ENCODE measurements at places on chromosomes 2 and 18. TPM values are rescaled to one million over a fixed set of nuclear protein-coding genes. Genes with fewer than 3 reads are reported as not detected.
A peak's percentile ranks its signal among the peaks of the same experiment; 100 is the strongest.

DNA sequence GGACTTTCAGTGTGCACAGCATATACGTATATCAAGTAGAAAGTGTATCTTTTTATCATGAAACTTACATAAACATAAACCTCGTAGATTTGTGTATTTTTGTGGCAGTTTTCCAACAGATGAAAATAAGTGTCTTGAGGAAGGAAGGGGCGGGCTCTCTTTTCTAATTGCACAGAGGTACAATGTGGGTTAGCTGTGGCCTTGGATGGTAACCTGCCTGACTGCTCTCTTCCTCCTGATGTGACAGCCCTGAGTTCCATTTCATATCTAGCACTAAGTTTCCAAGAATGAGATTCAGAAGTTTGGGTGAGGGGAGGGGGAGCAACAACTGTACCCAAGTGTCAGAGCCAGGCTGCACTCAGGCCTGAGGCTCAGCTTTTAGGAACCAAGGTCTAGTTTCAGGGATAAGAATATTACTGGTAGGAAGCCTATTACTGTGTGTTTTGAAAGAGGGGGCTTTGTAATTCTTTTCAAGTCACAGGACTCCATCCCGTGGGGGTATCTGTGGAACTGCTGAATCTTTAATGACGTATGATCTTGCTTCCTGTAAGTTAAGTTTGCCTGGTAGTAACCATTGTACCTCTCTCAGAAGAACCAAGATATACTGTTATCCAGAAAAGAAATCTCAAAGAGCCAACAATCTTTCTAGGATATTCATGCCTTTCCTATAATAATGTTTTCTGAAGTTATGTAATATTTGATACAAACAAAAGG, 483.7 kb downstream of the PTPRM start:
- DNase-seq, result no peak

- no peak for DNase-seq
Observed at GRCh38 chr18:64100116-64100922, 48.6 kb downstream of the LINC00305 start.

Gene XPO1
- 122 TPM for total RNA-seq

Gene XDH
- not detected for total RNA-seq

DNA sequence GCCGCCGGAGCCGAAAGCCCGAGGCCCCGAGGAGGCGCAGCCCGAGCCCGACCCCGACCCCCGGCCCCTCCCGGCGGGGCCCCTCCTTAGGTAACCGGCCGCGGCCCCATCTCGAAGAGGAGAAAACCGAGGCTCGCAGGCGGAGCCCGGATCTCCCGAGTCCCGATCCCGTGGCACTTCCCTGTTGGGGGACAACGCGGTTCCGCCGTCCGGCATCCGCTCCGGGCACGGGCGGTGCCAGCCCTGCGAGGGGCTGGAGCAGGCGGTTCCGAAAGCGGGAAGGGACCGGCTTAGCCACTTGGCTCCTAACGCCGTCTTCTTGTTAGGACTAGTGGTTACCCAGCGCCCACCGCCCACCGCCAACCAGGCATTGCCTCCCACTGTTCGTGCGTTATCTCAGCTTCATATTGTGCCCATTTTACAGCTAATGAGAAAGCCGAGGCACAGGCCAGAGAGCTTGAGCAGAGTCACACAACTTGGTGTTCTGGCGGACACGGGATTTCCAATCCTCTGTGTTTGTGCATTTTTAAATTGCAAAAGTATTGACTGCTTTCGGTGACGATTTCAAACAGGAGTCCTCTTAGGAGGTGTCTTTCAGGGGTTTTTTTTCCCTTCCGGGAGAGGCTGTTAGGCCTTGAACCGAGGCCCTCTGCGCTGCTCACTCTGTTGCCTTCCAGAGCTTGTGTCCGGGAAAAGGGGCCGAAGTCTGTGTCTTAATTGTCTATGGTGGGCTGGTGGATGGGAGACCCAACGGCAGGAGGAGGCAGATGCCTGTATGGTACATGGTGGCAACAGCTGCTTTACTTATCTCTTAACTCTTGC, 562 bp downstream of the CENPA start:
- no peak for DNase-seq

DNA sequence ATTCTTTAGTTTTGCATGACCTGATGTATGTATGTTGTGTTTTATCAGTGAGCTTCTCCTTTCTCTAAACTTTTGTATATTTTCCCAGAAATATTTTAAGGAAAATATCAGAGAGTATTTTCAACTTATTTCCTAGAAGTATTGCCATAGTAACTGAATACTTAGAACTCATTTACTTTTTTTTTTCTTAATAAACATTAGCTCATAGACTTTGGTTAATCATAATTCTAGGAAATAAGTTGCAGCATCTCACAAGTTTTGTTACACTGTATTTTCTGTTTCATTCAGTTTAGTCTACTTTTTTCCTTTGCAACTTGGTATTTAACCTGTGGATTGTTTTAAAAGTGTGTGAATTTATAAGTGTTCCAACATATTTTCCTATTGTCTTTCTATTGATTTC, 27.5 kb downstream of the SMCHD1 start:
- DNase-seq, result no peak

Gene NT5C1B
- not detected for total RNA-seq

DNA sequence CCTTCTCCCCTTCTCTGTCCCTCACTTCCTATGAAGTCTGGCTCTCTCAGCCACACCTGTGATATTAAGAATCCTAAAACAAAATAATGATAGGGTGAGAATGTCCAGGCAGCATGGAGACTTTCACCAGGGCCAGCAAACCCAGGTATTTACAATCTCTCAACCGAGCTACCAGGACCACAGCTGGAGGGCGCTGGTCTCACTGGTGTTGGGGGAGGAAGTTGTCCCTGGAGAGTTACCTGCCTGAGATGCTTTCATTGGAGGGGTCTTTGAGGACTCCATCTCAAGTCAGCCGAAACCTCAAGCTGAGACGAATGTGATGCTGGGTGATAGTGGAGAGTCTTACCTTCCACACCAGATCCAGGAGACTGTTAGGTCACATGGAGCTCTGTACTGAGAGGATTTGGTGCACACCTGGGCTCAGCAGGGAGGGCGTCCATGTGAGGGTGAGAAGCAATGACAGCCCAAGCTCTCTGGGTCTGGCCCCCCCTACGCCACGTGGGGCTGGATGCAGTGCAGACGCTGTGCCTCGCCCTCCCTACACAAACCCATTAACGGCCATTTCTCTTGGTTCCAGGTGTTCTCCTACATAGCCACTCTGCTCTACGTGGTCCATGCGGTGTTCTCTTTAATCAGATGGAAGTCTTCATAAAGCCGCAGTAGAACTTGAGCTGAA, 27.4 kb downstream of the MAL start:
- DNase-seq, result no peak

Gene GAL3ST2
- total RNA-seq, result 1.2 TPM

GRCh38 chr2:206023183-206023582, 62.8 kb downstream of the INO80D start:
- no peak for DNase-seq

DNA sequence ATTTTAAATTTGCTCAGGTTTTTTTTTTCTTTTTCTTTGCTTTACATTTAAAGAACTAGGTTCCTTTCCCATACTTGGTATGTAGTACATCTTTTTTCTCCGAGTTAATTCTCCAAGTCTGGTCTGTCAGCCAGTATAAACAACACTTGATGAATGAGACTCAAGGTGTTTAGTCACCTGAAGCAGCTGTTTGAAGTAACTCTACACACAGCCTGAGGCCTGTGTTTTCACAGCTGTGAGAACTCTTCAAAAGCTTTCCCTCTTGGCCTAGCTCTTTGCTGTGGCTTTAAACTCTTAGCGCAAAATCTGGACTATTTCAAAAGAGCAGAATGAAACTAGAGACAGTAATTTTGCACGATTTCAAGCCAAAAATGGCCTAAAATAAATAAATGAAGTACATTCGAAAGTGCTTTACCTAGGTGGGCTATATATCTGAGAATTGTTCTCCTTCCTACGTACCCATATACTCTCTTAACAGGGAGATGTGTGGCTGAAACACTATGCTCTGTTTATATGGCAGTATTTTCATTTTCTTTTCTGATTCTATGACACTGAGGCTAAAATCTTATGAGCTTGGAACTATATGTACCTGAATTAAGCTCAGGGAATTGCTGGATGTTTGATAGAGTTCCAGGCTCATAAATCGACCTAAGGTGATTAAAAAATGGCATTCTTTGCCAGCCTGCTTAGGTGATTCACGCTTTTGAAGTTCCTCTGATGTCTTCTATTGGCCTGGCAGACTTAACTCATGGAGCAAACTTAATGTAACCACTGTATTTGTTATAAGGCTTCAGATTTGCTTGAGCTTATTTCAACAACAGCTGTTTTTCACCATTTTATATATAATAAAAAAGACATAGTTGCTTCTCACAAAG, 1044.1 kb upstream of the ZEB2 start:
- DNase-seq, result no peak

Gene CCDC102B
- total RNA-seq, result 23.0 TPM

DNA sequence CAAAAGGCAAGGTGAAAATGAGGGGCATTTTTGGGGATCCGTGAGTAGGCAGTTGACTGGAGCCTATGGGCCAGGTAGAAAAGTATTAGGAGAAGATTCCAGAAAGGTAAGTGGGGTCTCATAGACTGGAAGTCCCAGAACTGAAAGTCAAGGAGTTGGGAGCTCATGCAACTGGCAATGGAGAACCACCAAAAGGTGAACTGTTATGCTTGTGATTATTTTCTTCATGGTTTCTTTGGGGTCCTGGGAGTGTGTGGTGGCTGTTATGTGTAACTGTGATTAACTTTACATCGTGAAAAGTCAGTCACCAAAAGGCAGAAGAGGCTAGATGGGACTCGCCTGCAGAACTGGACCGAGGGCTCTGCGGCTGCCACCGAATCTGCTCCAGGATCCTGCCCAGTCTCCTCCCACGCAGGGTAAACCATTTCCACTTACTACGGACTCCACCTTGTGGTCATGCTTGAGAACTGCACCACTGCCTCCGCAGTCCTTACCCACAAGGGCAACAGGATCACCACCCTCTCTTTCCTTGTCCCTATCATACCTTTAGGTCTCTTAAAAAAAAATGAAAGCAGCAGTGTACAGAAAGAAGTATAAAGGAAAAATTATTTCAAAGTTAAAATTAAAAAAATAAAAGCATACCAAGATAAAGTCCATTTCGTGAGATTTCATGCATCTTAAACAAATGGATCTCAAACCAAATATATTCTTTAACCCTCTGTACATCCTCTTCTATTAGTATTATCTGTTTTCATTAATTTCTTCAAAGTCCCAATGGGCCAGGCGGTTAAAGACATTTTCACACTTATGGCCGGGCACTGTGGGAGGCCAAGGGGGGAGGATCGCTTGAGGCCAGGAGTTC, 15.6 kb upstream of the CEP68 start:
- DNase-seq, result peak; percentile 74

Gene CYP27C1
- 0.31 TPM for total RNA-seq

- no peak for DNase-seq
Observed at GRCh38 chr18:75160364-75160763, 48.6 kb downstream of the PTGR3 start.

- DNase-seq, result no peak
Observed at GRCh38 chr2:163649080-163649479, 86.7 kb downstream of the FIGN start.

DNA sequence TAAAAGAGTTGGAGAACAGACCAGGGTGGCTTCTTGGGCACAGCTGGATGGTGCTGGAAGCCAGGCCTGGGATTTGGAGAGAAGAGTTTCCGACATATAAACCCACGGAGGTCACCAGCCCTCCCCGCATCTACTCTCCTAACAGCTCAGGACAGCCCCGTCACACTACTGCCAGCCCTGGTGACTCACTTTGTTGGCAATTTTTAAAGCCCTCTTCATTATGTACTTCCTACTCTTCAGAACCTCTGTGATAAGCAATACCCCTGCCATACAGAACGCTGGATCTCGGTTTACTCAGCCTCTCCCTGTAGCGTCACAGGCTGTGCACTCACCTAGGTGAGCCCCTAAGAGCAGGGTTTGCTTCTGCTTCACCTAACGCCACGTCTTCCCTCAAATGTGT, 48.1 kb downstream of the ID2 start:
- DNase-seq, result no peak

GRCh38 chr2:1675633-1676032, 68.7 kb downstream of the PXDN start:
- peak; percentile 52 for DNase-seq

- no peak for DNase-seq
Observed at GRCh38 chr2:7755879-7756278, 838.7 kb downstream of the RNF144A start.

- DNase-seq, result no peak
Observed at GRCh38 chr2:241140445-241140840, 8.8 kb downstream of the PASK start.

All from dorsolateral prefrontal cortex (tissue), 122 donors.